Activated naive CD4-positive, alpha-beta T cell treated with Interleukin-2 at 50 U/mL for 16 hours (primary cell): ENCODE measurements at places on chromosomes 2 and 18.

DNA sequence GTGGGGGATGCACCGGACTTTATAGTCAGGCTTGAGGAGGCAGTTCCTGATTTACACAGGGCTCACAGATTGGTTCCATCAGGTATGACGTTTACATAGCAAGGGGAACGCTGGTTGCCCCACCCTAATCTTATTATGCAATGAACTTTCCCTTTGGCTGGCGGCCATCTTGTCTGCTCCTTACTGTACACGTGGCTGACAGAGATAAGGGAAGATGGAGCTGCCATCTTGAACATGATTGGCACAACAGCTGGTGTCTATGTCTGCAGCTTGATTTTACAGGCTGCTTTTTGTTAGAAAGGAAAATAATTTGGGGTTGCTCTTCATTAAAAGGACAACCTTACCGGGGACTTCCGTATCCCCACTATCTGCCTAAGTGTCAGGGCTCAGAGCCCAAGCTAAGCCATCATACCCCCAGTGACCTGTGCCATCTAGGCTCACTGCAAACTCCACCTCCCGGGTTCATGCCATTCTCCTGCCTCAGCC lies 33.5 kb upstream of the ATG16L1 start:
- DNase-seq, result no peak

GRCh38 chr2:13104723-13105122 lies 388.0 kb downstream of the TRIB2 start:
- DNase-seq, result no peak

GRCh38 chr2:145108959-145109710 lies 589.2 kb upstream of the ZEB2 start:
- DNase-seq, result no peak

DNA sequence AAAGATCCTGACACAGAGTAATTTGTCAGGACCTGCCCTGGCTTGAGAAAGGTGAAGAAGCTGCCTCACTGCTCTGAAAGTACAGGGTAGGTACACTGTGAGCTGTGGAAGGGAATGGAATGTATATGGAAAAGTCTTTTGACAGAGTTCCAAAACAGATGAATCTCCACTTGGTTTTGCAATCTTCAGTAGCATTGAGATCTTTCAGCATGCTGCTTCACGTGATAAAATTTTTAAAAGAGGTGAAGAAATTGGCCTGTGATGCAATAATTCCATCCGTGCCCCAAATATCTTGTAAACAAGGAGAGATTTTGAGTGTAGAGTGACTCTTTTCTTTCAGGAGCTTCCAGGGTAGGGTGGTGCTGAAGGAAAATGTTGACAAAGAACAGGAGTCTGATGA lies 123.1 kb downstream of the OSR1 start:
- DNase-seq, result no peak

- no peak for DNase-seq
Observed at GRCh38 chr2:5539282-5540165, 152.7 kb upstream of the SOX11 start.

- no peak for DNase-seq
Observed at GRCh38 chr2:239561446-239562001, 160.7 kb upstream of the HDAC4 start.

- DNase-seq, result no peak
Observed at GRCh38 chr2:241159116-241159515, 8.8 kb downstream of the PPP1R7 start.

DNA sequence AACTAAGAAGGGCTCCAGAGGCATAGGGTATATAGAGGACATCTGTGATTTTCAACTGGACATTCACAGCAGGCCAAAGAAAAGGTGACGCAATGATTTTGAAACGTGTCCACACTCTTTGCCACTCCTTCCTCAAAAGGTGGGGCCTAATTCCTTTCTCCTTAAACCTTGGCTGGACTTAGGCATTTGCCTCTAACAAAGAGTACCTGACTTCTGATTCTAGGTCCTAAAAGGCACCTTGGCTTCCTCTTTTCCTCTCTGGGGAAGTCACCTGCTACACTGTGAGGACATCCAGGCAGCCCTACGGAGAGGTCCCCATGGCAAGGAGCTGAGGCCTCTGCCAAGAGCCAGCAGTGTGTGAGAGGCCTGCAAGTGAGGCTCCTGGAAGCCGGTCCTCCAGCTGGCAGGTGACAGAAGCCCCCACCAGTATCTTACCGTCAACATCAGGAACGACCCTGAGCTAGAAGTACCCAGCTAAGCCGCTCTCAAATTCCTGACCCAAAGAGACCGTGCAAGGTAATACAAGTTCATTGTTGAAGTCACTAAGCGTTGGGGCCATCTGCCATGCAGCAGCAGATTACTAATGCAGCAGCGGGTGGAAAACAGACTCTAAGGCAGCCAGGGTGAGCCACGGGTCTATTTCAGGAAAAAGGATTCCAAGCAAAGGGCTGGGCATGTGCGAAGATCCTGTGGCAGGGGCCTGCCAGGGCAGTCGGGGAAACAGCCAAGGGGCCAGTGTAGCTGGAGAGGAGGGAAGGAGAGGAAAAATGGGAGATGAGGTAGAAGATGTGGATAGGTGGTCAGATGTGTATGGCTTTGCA lies 7.4 kb upstream of the HES6 start:
- no peak for DNase-seq

DNA sequence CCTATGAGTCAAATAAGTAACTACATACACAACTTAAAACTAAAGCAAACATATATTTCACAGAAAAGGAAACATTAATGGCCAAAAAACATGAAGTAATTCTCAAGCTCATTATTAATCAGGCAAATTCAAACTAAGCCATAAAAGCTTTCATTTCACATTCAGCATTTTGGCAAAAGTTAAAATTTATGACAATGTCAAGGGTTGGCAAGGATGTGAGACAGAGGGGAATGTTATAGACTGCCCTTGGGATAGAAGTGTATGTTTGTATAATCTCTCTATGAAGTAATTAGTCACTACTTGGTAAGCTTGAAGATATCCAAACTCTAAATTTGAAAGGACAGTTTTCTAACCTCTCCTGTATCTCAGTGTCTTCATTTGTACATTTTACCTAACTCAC lies 539.4 kb downstream of the RIT2 start:
- DNase-seq, result no peak
